Stimulated activated CD4-positive, alpha-beta T cell treated with anti-CD3 and anti-CD28 coated beads, TNF-alpha, amount 100 ng/mL, for 48 hours (primary cell): ENCODE measurements at places on chromosomes 11 and 22.

- no peak for DNase-seq
Observed at GRCh38 chr11:112903340-112903739, 57.9 kb upstream of the NCAM1 start.

DNA sequence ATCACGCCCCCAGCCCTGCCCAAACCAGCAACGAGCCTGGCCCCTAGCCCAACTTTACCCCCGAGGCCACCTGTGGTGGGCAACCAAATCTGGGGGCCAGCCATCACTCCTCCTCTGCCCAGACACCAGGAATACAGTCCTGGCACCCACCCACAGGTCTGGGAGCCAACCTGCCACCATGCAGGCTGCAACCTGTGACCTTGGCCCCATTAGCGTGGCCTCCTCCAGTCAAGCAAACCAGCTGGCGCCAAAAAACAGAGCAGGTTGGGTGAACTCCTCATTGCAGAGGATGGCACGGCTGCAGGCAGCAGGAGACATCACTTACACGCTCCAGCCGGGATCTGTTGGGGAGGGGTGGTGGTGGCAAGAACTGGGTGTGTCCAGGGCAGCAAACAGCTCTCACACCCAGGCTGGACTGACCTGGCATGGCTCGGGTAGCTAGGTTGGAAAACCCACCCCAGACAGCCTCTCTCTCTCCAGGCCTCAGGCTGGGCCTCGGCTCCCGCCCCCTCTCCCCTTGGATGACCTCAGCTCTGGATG lies 65.5 kb upstream of the TCF20 start:
- no peak for DNase-seq

DNA sequence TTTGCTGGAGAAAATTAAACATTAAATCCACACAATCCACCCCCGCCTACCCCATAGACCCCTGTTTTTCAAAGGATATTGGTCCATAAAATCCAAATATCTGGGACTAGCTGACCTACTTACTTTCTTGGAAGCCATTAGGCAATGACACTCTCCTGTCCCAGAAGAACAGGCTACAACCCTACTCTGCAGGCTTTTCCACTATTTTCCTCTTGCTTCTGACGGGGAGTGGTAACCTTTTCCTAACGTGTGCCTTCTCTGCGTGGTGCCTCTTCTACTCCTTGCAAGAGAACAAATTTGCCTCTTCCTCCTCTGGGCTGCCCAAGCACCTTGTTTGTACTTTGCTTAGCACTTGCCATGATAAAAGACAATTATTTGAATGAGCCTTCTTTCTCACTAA lies 51.6 kb downstream of the UBASH3B start:
- no peak for DNase-seq

DNA sequence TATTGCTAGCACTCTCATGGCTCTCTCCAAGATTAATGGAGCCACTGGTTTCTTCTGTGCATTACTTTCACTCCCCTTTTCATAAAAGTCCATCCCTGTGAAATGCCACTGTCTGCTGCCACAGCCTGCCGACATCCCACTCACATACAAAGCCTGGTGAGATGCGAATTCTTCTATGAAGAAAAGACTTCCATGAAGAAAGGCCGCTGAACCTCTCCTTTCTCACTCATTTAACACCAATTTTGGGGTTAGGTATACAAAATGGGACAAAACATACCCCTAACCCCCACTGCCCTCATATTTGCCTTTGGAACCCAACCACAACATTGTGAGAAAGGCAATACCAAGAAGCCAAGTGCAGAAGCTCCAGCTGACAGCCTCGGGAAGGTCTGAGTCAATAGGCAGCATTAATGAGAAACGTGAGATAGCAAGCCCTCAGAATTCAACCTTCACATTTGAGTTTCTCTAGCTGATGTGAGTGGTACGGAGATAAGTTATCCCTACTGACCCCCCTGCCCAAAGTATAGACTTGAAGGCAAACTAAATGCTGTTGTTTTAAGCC lies 156.4 kb downstream of the ATG16L2 start:
- no peak for DNase-seq

DNA sequence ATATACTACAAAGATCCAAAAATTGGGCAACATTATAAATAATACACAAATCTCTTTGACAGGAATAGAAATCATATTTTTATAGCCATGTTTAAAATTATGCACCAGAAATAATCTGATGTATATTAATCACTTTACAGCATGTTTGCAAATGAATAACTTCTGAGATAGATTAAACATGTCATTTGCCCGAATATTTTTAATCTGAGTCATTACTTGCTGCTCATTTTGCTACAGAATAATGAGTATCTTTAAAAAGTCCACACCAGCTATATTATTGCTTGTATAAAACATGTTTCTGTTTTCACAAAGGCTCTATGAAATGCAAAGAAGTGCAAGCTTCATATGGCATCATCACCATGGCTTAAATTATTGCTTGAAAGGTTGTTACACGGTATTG lies 336.8 kb downstream of the GUCY1A2 start:
- DNase-seq, result no peak

DNA sequence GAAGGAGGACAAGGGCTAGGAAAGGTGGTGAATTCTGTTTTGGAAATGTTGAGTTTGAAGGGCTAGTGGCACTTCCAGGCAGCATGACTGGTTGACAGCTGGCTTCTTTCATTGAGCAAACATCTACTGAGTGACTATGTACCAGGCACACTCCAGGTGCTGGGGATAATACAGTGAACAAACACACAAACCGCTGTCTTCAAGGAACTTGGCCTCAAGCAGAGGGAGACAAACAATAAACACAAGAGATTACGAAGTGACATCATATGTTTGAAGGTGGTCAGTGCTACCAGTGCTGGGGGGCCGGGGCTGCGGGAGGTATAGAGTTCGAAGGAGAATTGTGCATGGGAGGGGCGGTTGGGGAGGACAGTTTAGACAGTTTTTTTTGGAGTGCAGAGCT lies 197.0 kb upstream of the SORL1-AS1 start:
- DNase-seq, result no peak

- DNase-seq, result no peak
Observed at GRCh38 chr22:42280140-42280539, 9.7 kb upstream of the TCF20 start.

DNA sequence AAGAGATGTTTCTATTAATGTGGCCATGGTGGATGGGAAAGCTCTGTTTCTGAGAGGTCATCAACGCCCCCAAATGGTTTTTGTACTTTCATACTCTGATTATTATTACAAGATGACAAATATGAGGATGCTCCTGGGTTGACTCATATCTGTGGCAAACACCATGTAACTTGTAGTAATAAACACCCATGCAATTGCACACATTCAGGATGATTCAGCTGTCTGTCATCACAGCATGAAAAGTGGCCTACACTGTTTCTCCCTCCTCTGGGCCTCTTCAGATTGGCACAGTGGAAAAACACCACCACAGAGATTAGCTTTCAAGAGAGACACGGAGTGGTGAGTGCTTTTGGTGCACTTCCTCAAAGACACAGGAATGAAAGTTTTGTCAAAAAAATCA lies 85.4 kb downstream of the MTNR1B start:
- DNase-seq, result no peak

GRCh38 chr11:68440224-68440623 lies 20.3 kb upstream of the PPP6R3 start:
- no peak for DNase-seq

DNA sequence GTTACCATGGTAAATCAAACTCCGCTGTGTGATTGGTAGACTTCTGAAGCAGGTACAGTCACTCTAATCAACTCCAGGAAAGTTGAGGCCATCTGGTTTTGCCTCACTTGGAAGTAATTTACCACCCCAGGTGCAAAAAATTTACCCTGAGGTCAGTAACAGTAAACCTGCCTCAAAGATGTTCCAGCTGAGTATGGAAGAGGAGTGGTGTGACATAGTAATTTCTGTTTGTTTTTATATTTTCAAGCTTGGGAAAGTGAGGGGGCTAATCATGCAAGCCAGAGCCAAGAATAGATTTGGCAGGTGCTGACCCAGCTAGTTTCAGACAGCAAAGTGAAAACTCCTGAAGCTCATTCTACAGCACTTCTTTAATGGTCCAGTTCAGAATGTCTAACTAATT lies 691.6 kb downstream of the NTM start:
- DNase-seq, result no peak

- no peak for DNase-seq
Observed at GRCh38 chr11:109514313-109515018, 92.5 kb downstream of the C11orf87 start.
